Inflammatory macrophage treated with lipopolysaccharide for 1 hour (primary cell): ENCODE measurements at places on chromosomes 3 and 15.
A peak's percentile ranks its signal among the peaks of the same experiment; 100 is the strongest.

- DNase-seq: no peak
These were observed 30.5 kb downstream of the TMED3 start for GRCh38 chr15:79341396-79341795.

DNA sequence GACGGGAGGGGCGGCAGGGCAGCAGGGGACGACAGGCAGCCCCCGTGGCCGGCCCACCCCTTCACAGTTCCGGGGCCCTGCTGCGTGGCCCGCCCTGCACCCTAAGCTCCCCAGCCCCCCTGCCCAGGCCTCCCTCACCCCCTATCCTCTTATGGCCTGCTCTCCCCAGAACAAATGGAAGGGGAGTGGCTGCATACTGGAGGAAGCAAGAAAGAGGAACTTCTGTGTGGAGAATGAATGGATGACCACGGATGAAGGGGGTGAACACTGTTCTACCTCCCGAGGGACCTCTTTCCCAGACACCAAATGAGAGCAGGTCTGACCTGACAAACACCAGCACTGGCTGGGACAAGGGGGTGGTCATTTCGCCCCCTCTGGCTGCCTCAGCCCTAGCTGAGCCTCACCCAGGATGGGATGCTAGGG is 25.0 kb downstream of the SEC61A1 start:
- peak; percentile 46 for DNase-seq

- DNase-seq: no peak
These were observed 4.8 kb downstream of the MYO5C start for GRCh38 chr15:52290800-52291199.

- DNase-seq: no peak
These were observed 16.3 kb downstream of the RGMA start for GRCh38 chr15:93072411-93073394.

DNA sequence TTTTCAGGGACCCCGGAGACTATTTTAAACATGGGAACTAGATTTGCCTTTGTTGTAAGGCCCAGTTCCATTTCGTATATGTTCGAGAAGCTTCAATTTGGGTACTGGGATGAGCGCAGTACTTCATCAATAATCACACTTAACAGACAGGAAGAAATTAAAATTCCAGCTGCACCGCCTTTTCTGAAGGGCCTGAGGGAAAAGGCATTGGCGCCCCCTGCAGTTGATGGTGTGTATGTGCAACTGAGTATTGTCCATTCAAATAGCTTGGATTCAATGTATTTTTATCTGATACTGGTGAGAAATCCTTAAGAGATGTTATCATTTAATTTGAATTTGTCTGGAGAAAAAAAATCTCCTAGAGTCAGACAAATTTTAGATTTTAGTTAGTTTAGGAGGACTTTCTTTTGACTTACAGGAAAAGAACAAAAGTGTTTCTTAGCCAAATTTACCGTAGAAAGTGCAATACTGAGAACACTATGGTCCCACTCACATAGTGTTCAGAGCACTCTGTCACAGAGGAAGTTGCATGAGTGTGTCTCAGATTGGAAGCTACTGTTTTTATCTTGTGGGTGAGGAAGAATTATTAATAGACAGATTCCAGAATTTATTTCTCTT is 5.4 kb upstream of the ALDH1A2 start:
- DNase-seq: peak; percentile 82

DNA sequence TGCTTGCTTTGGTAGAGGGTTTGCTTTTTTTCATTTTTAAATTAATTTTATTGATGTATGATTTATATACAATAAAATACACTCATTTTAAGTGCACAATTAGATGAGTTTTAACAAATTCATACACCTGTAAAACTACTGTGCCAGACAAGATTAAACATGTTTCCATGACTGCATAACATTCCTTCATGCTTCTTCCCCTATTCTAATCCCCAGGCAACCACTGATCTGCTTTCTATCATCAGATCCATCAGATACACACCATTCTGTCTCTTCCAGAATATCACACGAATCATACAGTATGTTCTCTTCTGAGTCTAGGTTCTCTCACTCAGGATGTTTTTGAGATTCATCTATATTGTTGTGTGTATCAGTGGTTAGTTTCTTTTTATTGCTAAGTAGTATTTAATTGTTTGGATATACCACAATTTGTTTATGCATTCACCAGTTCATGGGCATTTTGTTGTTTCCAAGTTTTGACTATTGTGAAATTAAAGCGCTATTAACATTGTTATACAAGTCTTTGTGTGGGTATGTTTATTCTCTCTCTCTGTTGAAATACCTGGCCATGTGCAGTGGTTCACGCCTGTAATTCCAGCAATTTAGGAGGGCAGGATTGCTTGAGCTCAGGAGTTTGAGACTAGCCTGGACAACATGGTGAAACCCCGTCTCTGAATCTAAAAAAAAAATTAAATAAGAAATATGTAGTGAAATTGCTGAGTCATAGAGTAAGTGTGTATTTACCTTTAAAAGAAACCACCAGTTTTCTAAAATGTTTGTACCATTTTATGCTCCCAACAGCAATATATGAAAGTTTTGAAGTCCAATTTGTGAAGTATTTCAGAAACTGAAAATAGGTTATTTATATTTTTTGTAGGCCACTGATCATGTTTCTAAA is 7.0 kb upstream of the TFG start:
- DNase-seq: no peak

DNA sequence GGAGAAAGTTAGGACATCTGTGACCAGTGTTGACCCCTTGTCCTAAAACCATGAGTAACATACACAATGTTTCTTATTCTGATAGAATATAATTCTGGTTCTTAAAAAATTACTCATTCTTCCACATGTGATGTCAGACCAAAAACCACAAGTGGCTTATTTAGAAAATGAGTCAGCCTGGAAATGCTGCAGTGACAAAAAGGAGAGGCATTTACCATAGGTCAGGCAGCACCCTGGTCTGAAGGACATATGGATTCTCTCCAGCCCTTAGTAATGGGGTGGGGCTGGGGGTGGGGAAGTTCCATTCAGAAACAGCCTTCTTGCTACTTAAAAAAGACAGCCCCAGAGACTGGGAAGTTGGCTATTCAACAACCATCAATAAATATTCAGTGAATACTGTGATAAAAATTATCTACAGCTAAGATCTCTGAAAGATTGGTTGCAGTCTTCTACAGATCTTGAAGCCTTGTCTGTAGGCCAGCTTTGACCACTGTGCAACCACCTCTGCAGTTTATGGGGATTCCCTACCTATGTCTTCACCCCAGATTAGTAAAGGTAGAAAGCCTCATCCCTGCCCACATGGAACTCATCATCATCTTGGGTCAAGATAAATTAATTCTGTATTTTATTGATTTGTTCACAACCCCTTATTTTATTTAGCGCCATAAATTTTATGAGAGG is 34.9 kb upstream of the TIMP4 start:
- peak; percentile 92 for DNase-seq

GRCh38 chr3:193812791-193813500 is 219.9 kb downstream of the OPA1 start:
- no peak for DNase-seq

GRCh38 chr3:51618496-51618895 is 52.6 kb upstream of the TEX264 start:
- no peak for DNase-seq
